ENCODE measurements at places on chromosomes 7 and 10. TPM values are rescaled to one million over a fixed set of nuclear protein-coding genes. Genes with fewer than 3 reads are reported as not detected.

- no peaks in the 10 kb centered on the region for H3K27me3 ChIP-seq
- no peak for DNase-seq
- H3K27ac ChIP-seq = no peak overlapping the region
These were observed 263.9 kb upstream of the FZD1 start for GRCh38 chr7:90999989-91000979.

- no peak overlapping the region for H3K27ac ChIP-seq
- no peak overlapping the region for H3K4me3 ChIP-seq
- peaks cover 15% of the 10 kb centered on the region for H3K4me1 ChIP-seq
- H3K36me3 ChIP-seq = no peaks in the 10 kb centered on the region
- no peak for DNase-seq
- H3K27me3 ChIP-seq = no peaks in the 10 kb centered on the region
These were observed 17.7 kb downstream of the CLIP2 start for GRCh38 chr7:74306730-74307469.

GRCh38 chr7:157250605-157251228, 86.1 kb upstream of the DNAJB6 start:
- no peak for DNase-seq
- no peak overlapping the region for H3K27ac ChIP-seq
- H3K4me1 ChIP-seq = no peaks in the 10 kb centered on the region
- peaks cover 59% of the 10 kb centered on the region for H3K36me3 ChIP-seq

- H3K27me3 ChIP-seq = no peaks in the 10 kb centered on the region
- H3K36me3 ChIP-seq = no peaks in the 10 kb centered on the region
- H3K4me1 ChIP-seq = no peaks in the 10 kb centered on the region
- no peak overlapping the region for H3K4me3 ChIP-seq
These were observed 5.5 kb upstream of the MGAM start for GRCh38 chr7:141990011-141990725.

DNA sequence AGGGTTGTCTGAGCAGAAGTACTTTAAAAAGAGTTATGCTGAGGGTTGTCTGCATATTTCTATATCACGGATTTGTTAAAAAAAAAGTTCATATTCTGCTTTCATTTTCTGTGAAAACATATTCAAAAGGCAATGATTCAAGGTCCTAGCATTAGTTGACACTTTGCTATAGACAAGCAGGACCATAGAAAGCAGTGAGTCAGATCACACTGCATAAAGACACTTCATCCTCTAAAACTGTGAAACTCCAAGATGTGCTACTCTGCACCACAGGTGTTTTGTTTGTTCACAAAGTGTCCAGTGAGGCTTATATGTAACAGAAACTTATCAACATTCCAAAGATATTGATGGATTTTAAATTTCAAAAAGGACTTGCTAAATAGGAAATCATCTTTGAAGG, 47.0 kb downstream of the SPAM1 start:
- H3K4me1 ChIP-seq = no peaks in the 10 kb centered on the region
- no peak for DNase-seq
- H3K36me3 ChIP-seq = no peaks in the 10 kb centered on the region
- no peak overlapping the region for H3K27ac ChIP-seq

GRCh38 chr10:100750291-100751210, 5.2 kb downstream of the PAX2 start:
- no peak overlapping the region for H3K4me3 ChIP-seq
- DNase-seq = no peak
- H3K36me3 ChIP-seq = no peaks in the 10 kb centered on the region

GRCh38 chr10:133324857-133325260, 11.8 kb downstream of the CALY start:
- H3K27me3 ChIP-seq = peaks cover 49% of the 10 kb centered on the region
- no peak for DNase-seq
- H3K36me3 ChIP-seq = no peaks in the 10 kb centered on the region
- H3K27ac ChIP-seq = no peak overlapping the region

GRCh38 chr7:107728276-107728675, 15.7 kb upstream of the CBLL1 start:
- no peaks in the 10 kb centered on the region for H3K36me3 ChIP-seq
- no peak for DNase-seq
- H3K27me3 ChIP-seq = peaks cover 9% of the 10 kb centered on the region
- H3K4me3 ChIP-seq = no peak overlapping the region
- H3K4me1 ChIP-seq = no peaks in the 10 kb centered on the region
- H3K27ac ChIP-seq = no peak overlapping the region

- no peaks in the 10 kb centered on the region for H3K27me3 ChIP-seq
- H3K36me3 ChIP-seq = no peaks in the 10 kb centered on the region
- H3K27ac ChIP-seq = no peak overlapping the region
These were observed 74.7 kb upstream of the ITGB1 start for GRCh38 chr10:33032654-33033151.

DNA sequence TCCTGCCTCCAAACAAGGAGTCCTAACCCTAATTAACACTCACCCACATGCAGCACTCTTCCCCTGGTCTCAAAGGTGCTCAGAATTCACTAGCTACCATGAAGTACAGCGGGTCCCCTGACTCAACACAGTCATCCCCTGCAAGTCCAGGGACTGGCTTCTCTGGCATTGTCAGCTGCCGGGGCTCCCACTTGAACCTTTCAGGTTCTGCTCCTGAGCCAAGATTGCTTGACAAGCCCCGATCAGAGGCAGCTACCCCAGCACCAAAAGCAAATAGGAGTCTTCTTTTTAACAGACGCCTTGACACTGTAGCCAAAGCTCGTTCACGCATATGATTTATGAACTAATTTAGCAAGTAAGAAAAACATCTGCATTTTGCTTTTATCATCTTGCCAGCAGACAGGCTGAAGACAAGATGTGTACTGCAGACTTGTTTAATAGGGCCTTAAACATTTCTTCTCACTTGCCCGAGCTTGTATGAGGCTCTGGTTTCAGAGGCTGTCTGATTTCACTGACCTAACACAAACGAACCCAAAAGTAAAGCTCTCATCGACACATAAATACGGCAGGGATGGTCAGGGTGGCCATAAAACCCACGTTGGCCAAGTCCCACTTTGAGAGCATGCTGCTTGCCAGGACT, 67.6 kb upstream of the ADAM12 start:
- H3K36me3 ChIP-seq = no peaks in the 10 kb centered on the region
- H3K27ac ChIP-seq = no peak overlapping the region
- no peak overlapping the region for H3K4me3 ChIP-seq
- DNase-seq = no peak

GRCh38 chr10:7317786-7318446, 92.9 kb downstream of the SFMBT2 start:
- peaks cover 18% of the 10 kb centered on the region for H3K4me1 ChIP-seq
- H3K4me3 ChIP-seq = no peak overlapping the region
- no peak for DNase-seq
- no peaks in the 10 kb centered on the region for H3K36me3 ChIP-seq
- no peaks in the 10 kb centered on the region for H3K27me3 ChIP-seq

DNA sequence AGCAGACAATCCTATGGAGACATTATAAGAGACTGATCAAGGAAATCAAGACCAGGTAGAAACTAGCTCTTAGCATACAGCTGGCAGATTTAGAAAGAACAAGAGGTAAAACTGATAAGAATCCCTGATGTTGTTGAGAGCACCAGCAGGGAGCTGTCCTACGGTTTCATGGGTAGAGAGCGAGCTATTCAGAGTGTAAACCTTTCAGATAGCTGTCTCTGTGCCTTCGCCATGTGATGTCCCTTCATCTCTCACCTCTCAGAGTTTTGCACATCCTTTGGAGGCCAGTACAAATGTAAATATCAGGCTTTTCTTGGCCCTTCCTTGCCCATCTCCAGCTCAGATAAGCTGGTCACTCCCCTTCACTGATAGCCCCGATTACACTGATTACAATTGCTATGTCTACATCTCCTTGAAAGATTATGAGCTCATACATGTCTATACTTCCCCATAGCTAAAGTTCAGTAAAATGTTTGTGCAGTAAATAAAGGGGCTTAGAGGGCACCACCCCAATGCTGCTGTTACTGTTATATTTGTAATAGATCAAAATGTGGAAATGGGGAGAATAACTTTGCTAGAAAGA, 21.9 kb downstream of the THSD7A start:
- no peak overlapping the region for H3K27ac ChIP-seq
- no peaks in the 10 kb centered on the region for H3K4me1 ChIP-seq
- no peak overlapping the region for H3K4me3 ChIP-seq
- no peaks in the 10 kb centered on the region for H3K36me3 ChIP-seq

DNA sequence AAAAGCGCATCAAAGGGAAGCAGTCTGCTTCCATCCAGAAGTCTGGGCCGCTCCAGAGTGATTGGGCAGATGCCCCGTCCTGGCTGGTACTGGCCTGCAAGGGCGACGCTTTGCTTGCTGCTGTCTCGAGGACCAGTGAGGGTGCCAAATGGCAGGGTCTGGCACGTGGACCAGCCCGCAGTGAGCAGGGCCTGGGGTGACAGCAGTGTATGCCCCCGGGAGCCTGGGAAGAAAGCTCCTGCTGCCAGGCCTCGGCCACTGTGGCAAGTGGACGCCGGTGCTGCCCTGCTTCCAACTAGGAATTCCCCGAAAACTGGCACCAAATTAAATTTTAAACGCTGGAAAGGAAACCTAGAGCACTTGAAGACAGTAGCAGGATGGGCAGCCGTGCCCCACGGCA, 357.0 kb upstream of the MKI67 start:
- H3K27me3 ChIP-seq = no peaks in the 10 kb centered on the region
- no peak overlapping the region for H3K4me3 ChIP-seq
- H3K36me3 ChIP-seq = no peaks in the 10 kb centered on the region
- no peak overlapping the region for H3K27ac ChIP-seq
- DNase-seq = peak; percentile 41

- no peak overlapping the region for H3K4me3 ChIP-seq
- no peak for DNase-seq
- no peaks in the 10 kb centered on the region for H3K4me1 ChIP-seq
- no peaks in the 10 kb centered on the region for H3K36me3 ChIP-seq
- H3K27ac ChIP-seq = no peak overlapping the region
These were observed 19.1 kb downstream of the ATOH7 start for GRCh38 chr10:68212721-68213352.

GRCh38 chr7:7798510-7798909, 80.1 kb upstream of the RPA3 start:
- DNase-seq = no peak
- no peaks in the 10 kb centered on the region for H3K27me3 ChIP-seq
- H3K36me3 ChIP-seq = no peaks in the 10 kb centered on the region
- no peaks in the 10 kb centered on the region for H3K4me1 ChIP-seq
- H3K4me3 ChIP-seq = no peak overlapping the region

DNA sequence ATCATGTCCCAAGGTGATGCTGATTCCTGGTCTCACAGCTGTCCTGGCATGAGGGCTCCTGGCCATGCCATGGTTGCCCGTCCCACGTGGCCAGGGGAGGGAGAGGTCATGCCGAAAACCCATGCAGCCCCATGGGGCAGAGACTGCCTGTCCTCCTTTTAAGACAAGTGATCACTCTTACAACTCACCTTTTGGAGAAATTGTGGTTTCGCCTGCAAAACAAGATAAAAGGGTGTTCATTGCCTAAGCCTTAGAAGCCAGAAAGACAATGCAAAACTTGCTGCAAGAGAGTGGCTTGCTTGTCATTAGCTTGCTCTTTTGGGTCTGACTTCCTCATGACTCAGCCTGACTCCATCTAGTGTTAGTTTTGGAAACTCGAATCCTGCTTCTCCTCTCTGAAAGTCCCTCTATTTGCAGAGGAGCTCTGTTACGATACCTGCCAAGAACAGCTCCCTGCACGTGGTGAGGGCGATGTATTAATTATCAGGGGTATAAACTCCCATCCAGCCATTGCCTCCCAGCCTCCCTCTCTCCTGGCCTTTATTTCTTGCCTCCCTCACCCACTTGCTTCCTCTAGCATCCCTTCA, 26.7 kb downstream of the TMEM273 start:
- H3K4me3 ChIP-seq = no peak overlapping the region
- no peaks in the 10 kb centered on the region for H3K36me3 ChIP-seq
- no peaks in the 10 kb centered on the region for H3K4me1 ChIP-seq
- no peaks in the 10 kb centered on the region for H3K27me3 ChIP-seq
- no peak for DNase-seq

- no peaks in the 10 kb centered on the region for H3K4me1 ChIP-seq
- H3K27ac ChIP-seq = no peak overlapping the region
- DNase-seq = no peak
- no peaks in the 10 kb centered on the region for H3K36me3 ChIP-seq
- no peaks in the 10 kb centered on the region for H3K27me3 ChIP-seq
These were observed 909.4 kb downstream of the GRID1 start for GRCh38 chr10:85457191-85457590.

The ITGB8 gene
- 4.6 TPM for total RNA-seq

The INMT gene
- 501 TPM for total RNA-seq

The AKR1E2 gene
- total RNA-seq = 10.0 TPM

The PRPS1L1 gene
- not detected for total RNA-seq

The PDE1C gene
- 13.0 TPM for total RNA-seq

The CLDN15 gene
- 17.7 TPM for total RNA-seq

The HECTD2 gene
- total RNA-seq = 14.8 TPM
